ENCODE measurements at places on chromosomes 2 and 18.

DNA sequence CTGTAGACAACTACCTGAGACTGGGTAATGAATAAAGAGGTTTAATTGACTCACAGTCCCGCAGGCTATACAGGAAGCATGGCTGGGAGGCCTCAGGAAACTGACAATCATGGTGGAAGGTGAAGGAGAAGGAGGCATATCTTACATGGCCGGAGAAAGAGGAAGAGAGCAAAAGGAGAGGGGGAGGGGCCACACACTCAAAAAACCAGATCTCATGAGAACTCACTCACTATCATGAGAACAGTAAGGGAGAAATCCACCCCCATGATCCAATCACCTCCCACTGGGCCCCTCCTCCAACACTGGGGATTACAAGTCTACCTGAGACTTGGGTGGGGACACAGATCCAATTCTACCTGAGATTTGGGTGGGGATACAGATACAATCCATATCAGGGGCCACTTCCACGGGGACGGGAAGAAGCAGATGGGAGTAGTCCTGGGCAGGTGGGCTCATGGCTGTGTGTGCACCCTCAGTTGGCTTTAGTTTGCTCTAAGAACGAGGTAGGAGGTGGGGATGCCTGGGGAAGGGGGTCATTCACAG, 9.9 kb downstream of the MAB21L4 start:
- no peak for DNase-seq

DNA sequence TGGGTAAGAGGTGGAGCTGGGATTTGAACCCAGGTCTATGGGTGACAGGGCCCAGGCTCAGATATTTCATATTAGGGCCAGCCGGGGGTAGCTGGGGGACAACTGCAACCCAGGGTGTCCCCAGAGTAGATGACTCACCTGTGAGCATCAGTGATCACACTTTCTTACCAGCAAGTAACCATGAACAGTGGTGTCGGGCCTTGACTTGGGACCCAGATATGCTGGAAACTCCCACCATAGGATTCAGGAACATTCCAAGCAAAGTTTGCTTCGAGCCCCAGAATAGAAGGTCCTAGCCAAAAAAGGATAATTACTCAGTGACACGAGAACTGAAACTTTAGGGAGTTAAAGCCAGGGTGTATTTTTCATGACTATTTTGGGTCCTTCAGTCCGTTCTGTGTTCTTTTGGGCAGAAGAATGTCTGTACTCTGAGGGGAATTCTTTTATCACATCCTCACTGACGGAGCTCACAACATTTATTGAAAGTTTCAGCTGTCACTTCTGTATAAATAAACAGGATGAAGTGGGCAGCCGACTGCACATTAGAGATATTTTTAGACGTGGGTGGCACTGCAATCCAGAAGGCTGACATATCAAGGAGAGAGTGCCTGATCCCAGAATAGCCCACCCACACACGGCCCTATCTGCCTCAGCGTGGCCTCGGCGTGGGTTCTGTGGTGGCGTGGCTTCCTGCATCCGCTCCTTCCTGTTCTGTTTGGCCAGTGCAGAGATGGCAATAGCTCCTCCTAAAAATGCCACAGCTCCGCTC, 45.6 kb downstream of the RAMP1 start:
- peak; percentile 31 for DNase-seq

- DNase-seq, result peak; percentile 75
Observed at GRCh38 chr2:84137034-84137433, 322.0 kb downstream of the SUCLG1 start.

- DNase-seq, result no peak
Observed at GRCh38 chr18:55141318-55141717, 182.1 kb upstream of the CCDC68 start.

GRCh38 chr2:159249990-159250715, 36.4 kb downstream of the WDSUB1 start:
- no peak for DNase-seq

DNA sequence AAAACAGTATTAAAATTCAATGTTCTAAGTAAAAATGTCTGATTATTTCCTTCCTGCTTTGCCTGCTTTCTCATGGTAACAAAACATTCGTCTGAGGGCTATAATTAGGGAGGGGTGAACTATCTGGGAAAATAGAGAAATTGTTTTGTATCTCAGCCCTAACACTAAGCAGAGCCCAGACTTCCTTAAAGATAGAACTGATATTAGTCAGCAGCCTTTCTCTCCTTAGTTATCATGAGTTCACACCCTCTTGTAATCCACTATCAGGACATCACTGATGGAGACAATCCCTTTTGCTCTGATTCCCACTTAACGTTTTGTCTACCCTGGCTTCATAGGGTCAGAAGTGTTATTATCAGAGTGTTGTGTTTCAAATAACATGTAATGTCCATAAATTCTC, 701.1 kb upstream of the ZEB2 start:
- DNase-seq, result no peak

GRCh38 chr2:172425336-172425735, 2.0 kb upstream of the ITGA6 start:
- no peak for DNase-seq

- no peak for DNase-seq
Observed at GRCh38 chr2:64455545-64455944, 1.6 kb downstream of the LGALSL start.

GRCh38 chr2:38113981-38114708, 38.2 kb upstream of the CYP1B1 start:
- no peak for DNase-seq

GRCh38 chr18:74171910-74172606, 23.7 kb downstream of the TIMM21 start:
- no peak for DNase-seq

GRCh38 chr2:12436935-12437561, 279.7 kb upstream of the TRIB2 start:
- DNase-seq, result no peak

GRCh38 chr2:2703172-2703571, 372.1 kb upstream of the MYT1L start:
- DNase-seq, result no peak

- DNase-seq, result no peak
Observed at GRCh38 chr2:222844323-222844722, 16.5 kb upstream of the ACSL3 start.

DNA sequence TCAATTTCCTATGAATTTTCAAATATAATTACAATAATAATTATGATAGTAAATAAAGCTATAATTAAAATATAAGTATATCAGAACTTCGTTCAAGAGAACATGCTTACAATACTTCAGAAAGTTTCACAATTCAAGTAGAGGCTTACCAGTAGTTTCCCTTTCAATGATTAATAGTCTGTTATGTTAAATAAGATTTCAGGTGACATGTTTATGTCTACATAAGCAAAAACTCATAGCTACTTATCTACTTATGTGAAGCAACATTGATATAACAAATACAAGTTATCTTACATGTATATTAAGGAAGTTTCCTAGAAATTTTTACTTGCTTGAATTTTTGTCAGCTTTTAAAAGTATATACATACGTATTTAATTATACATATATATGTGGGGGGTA, 4.5 kb upstream of the COL3A1 start:
- no peak for DNase-seq

DNA sequence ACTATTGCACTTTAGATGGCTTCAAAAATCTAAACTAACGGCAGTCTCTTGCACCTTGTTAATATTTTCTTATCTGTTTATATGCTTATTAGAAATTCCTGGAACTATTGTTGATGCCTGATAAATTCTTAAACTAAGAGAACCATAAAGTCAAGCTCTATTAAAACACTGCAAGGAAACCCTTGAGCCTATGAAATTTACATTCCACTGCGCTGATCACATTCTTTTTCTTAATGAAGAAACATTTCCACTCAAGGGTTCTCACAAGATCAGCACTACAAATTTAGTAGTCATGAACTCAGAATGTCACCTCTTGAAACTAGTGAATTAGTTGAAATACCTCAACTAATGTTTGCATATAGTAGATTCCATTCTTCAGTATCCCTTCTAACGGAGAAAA, 331.8 kb upstream of the SLC8A1 start:
- DNase-seq, result no peak

- DNase-seq, result no peak
Observed at GRCh38 chr2:223197046-223197445, 145.1 kb downstream of the KCNE4 start.

DNA sequence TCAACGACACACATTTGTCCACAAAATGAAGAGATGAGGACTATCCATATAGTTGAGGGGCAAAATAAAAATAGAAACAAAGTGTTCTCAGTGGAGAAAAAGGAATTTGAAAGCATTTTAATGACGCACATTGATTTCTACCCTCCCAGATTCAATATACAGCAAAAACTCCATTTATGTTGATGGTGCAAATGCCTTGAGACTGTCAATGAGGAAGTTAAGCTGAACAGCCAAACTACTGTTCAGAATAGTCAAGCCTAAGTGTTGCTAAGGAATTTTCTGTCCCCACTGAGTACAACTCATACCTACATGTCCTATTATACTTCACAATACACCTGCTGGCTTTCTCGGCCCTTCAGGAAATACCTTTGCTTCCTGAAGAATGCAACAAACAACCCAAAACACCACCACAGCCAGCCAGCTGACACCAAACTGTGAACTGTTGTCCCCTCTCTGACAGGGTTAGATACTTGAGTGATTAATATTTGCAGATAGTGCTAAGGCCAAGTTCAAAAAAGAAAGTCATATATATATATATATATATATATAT, 27.8 kb upstream of the DARS1 start:
- no peak for DNase-seq

DNA sequence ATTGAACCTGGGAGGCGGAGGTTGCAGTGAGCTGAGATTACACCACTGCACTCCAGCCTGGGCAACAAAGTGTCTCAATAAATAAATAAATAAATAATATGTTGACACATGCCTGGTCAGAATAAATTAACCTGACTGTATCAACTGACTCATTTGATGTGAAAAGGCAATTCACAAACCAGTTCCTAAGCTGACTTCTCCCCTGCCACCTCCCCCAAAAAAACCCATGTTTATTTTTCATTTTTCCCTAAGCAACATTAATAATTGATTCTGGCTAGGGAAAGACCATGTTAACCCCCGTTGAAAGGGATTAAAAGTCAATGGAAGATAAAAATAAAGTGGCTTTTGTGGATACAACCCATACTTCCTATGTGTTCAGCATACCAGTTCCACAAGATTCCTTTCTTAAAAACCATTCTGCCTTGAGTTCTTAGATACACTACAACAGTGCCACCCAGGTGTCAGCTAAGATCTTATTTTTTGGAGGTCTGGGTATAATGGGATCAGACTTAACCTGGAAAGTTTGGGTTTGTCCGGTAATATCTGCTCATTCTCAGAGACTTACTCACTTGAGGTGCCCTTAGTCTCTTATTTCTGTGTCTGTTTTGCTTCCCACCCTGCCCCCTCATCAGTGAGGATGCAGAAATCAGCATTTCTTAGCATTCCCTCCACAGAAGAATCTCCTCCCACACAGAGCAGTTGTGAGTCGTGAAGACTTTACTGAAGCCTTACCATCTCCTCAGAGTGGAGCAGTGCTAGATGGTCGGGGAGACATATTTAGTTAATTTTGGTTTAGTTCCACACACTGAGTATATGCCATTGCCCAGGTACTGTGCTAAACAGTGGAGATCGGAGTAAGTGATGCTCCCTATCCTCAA, 10.1 kb upstream of the MCFD2 start:
- peak; percentile 36 for DNase-seq

DNA sequence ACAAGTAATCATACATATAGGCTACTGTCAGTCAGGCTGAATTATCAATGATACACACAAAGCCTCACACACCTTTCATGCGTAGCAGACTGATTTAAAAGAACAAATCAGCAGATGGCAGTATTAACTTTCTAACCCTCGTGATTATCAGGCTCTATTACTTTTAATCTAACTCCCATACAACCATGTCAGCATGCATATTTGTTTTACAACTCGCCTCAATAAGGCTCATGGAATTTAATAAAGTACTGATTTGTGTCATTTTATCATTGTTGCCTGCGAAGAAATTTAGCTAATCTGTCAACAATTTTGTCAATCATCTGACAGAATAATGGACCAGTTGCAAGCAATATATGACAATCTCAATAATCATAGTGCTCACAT, 82.8 kb downstream of the SLC25A12 start:
- DNase-seq, result peak; percentile 13

DNA sequence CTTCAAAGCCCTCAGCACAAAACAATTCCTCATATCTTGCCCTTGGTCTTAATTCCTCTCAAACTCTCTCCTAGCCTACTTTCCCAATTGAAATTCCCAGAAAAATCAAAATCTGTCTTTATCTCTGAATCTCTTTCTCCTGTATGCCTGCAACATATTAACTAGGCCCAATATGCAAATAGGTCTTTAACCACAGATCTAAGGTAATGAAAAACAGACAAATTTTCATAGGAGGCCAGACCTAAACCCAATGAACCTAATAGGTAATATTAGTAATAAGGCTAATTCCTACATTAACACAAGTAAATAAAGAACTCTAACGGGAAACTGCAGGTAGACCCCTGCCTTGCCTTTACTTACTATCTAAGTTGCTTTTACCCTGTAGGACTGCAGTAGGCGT, 41.4 kb downstream of the WDR33 start:
- DNase-seq, result no peak

DNA sequence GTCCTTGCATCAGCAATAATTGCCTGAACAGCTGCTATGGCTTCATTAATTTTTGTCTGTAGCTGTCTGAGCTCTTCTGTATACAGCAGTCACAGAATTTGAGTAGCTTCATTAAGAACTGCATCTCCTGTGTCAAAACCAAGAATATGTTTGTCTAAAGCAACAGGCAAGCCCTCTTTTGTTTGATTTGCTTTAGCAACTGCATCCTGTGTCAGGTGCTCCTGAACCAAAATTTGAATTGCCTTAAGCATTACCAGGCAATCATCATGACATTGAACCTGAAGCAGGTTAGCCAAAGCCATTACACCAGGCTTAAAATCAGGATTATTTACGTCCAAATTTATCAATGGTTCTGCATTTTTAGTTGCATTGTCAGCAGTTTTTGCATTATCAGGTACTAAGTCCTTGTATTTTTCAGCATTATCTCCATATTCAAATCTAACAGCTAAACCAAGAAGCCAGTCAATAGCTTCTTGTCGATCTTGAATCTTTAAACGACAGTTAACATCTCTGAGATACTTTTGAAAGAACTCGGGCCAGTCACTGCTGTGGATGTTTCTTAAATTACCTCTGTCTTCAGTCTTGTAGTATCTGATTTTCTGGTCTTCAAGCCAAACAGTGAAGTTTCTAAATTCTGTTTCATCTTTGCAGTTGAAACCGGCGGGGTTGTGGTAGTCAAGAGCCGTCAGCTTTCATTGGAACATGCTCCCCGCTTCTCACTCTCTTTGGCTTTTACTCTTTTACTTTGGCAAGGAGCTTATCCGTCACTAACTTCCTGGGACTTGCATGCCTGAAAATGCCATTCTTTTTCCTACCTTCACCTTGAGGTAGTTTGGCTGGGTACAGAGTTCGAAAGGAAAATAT, 42.2 kb downstream of the MERTK start:
- DNase-seq, result no peak

GRCh38 chr2:82124629-82125028, 1820.1 kb upstream of the LRRTM1 start:
- DNase-seq, result no peak

- peak; percentile 21 for DNase-seq
Observed at GRCh38 chr2:48227617-48228344, 302.2 kb upstream of the STON1 start.
